ENCODE measurements at places on chromosomes 5 and 9. TPM values are rescaled to one million over a fixed set of nuclear protein-coding genes. Genes with fewer than 3 reads are reported as not detected.

The DAPK1 gene
- 8.8 TPM for total RNA-seq

The AGXT2 gene
- not detected for total RNA-seq

The ANKRD31 gene
- total RNA-seq, result not detected

DNA sequence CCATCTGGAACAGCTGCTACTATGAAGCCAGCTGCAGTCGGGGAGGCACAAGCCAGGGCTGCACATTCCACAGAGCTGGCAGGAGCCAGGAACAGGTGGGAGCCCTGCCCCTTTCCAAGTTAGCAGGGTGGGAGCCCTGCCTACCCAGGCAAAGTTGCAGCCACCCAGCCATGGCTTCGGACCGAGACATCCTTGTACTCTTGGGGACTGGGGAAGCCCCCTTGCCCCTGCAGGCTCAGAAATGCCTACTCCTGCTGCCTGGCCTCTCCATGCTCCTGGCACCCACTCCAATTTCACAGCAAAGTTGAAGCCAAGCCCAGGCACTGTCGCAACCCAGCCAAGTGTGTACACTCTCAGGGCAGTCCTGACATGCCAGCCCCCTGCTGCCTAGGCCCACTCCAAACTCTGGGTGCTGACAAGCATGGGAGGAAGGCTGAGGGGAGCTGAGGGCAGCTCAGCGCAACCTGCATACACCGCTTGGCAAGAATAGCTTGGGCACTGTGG lies 165.1 kb downstream of the RNF180 start:
- no peak for DNase-seq

GRCh38 chr5:133091034-133091433 lies 39.2 kb downstream of the HSPA4 start:
- DNase-seq, result no peak

GRCh38 chr9:12689233-12689632 lies 4.0 kb upstream of the TYRP1 start:
- DNase-seq, result no peak

DNA sequence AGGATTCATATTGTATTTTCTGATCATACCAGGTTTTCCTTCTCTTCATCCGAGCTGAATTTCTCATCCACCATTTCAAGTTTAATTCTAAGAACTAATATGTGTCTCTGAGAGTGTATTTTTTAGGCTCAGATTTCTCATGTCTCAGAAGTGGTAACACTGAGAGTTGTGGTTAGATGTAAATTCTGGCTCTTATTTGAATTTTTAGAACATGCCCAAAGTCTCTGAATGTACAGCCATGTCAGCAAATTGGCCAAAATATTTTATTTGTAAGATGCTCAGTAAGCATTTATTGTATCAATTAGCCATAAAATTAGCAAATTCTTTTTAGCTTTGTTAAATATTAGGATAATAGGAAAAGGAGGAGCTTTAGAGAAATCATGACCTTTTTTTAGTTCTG lies 16.6 kb downstream of the SV2C start:
- no peak for DNase-seq

GRCh38 chr9:94029932-94030317 lies 54.3 kb upstream of the PTPDC1 start:
- DNase-seq, result no peak

DNA sequence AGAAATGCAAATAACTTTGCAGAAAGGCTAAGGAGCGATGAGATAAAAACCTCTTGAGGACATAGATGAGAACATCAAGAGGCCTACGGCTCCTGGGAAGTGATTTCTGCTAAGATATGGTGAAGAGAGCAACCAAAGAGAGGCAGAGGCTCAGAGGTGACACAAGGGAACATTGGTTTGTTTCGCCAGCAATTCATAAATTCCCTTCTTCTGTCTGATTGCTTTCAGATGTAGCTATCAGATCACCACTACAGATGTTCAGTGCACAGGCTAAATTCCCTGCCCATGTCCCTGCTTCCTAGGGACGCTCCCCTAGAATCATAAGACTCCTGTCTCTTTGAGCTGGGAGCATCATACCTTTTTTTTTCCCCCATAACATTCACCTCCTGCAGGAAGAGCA lies 11.2 kb downstream of the AGXT2 start:
- DNase-seq, result no peak

- no peak for DNase-seq
Measured at GRCh38 chr5:158658446-158659230, 441.1 kb downstream of the EBF1 start.

DNA sequence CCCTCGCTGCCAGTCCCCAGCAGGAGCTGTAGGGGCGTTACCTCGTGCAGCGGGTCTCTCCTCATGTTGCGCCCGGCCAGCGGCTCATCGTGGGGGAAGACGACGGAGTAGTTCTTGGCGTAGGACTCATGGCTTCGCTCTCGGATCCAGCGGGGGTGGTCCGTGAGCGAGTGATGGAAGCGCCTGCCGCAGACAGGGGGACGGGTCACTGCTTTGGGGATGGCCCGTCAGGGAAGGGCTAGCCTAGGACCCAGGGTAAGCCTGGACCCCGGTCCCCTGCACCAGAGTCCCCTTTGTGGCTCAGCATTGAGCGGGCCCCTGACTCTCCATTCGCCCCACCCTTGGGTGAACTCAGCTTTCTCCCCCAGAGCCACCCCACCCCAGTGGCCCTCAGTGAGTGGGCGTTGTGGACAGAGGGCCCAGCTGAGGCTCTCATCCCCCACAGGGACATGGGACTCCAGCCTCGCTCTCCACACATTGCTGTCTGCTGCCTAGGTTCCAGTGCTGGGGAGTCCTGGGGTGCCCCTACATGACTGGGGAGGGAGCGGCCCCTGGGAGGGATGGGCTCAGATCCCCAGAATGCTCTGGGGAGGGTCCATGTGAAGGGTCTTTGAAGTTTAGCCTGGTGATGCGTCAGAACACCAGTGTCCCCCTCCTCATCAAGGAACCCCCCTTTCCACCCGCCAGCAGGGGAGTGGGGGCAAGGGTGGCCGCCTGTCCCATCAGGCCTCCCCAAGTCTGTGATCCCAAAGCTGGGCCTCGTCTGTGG lies 29.7 kb downstream of the SARDH start:
- no peak for DNase-seq

GRCh38 chr5:145811834-145812625 lies 23.1 kb downstream of the PRELID2 start:
- no peak for DNase-seq

DNA sequence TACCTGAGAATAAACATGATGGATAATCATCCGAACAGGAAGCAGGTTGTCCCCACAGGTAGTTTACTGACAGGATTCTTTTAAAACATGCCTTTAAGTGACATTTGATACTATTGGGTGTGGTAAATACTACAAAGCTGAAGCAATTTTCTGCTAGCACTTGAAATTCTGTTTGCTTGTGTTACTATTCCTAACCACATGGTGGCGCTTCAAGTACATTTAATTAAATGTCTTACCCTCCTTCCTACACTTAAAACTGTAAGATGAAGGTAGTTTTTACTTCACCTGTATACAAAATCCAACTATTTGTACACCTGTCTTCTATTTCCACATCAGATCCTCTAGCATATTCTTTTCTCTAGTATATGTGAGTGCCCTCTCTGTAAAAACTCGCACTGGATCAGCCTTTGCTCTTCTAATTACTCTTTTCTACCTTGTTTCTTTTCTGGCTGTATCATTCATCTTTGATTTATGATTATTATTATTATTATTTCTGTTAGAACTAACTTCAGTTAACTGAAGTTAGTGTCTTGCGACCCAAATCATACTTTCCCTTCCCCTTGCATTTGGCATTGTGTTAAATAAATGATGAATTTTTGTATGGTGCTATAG lies 18.4 kb downstream of the SLC25A46 start:
- DNase-seq, result peak; percentile 18

DNA sequence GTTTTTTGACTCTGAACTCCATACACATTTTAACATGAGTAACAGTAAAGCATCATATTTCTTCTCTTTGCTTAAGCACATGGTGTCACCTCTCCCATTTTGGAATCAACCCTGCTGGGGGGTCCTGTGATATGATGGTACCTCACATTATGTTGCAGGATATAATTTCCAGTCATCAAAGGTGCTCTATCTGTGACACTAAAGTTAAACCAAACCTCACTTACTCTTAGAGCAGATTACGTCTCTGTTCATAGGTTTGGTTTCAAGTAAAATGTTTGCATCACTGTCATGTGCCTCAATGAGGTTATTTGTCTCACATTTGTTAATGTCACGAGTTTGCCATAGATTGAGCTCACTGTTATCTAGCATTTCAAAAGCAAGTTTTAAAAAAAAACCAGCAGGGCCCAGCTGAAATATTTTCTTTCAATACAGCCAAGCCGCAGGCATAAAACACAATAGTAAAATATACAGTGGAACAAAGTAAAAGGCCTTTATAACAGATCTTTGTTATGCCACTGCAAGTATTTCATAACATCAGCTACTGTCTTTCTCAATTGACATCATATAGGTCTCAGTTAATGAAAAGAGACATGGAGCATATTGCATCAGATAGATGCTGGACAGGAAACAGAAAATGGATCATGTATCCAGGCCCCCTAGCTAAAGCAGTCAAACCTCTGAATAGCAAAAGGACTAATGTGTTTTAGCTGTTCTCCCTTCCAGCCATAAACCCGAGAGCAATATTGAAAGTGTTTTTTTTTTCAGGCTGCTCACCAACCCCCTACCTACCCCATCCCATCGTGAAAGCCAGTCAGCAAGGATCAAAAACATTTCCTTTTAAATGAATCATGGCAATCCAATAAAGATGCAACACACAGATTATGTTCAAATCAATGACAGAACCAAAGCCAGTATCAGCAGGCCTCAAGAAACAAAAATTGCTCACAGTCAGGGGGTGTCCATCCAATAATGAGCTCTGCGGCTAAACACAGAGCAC lies 182.1 kb upstream of the ITGA1 start:
- no peak for DNase-seq

DNA sequence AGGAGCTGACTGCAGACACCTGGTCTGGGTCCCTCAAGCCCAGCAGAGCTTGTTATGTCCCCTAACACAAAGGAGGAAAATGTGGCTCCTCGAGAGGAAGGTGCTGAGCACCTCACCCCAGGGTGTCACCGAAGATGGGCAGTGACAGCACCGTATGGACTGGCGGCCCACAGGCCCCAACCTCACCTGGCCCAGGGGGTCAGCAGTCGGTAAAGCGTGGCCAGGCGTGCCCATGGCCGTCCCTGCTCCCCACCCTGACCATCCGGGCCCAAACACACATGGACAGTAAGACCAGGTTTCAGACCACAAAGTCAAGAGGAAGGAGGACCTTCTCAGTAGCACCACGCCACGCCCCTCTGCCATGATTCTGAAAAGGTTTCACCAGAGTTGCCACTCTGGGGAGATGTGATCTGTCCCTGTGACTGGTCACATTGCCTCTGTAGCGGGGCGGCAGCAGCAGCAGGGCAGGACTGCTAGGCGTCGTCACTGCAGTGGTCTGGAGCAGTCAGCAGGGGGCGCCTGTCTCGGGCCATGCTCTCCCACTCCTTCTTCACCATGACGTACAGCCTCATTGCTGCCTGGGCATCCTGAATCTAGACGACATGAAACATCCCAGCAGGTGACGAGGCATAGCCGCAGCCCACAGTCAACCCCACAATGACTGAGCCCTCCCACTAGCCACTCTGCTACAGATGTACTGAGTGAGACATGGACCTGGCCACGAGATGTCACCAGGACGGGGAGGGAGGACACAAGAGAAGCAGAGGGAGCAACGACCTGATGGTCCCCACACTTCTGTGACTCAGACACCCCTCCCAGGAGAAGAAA lies 11.1 kb downstream of the REXO4 start:
- peak; percentile 92 for DNase-seq
